ENCODE measurements at places on chromosomes 13 and 19. TPM values are rescaled to one million over a fixed set of nuclear protein-coding genes. Genes with fewer than 3 reads are reported as not detected.

The ZNF576 gene
- total RNA-seq = 12.3 TPM

DNA sequence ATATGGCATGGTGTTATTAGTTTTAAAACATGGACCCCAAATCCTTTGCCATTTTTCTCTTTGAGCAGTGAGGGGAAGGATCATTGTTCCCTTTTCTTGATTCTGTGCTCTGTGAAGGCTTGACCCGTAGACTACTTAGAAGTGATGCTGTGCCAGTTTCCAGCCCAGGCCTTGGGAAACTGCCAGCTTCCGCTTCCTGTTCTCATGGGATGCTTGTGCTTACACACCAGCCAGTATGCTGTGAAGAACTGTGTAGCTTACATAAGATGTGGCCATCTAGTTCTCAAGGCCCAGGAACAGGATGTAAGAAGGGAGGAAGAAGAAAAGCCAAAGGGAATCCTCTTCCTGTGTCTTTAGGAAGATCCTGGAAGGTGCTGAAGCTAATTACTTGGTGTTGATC is 180.9 kb downstream of the PCCA start:
- no peak for DNase-seq

GRCh38 chr19:51549533-51550324 is 18.3 kb upstream of the SIGLEC6 start:
- DNase-seq = no peak

The RSPH6A gene
- 0.38 TPM for total RNA-seq

The ZNF43 gene
- 37.3 TPM for total RNA-seq

DNA sequence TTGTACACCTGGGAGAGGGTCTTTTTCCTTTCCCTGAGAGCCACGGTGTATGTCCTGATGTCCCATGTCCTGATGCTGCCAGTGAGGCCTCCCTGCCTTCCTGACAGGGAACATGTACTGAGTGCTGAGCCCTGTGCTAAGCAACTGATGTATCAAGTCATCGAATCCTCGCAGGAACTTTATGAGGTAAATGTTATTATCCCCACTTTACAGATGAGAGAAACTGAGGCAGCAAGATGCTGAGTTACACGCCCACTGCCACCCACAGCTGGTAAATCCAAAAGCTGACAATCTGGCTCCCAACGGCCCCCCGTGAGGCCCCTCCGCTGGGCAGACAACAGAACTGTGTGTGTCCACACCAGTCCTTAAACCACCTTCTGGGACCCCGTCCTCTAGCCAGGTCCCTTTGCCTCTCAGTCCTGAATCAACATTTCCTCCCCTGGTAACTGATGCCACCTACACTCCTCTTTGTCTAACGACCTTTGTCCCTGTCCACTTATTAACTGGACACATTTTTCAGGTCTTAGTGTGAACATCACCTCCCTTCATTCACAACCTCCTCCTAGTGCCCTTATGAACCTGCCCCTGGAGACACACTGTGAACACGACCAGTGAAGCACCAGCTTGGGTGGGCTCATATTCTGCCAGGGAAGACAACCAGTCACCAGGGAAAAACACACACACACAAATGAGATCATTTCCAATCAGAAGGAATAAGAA is 5.4 kb upstream of the VSIG10L start:
- DNase-seq = no peak

DNA sequence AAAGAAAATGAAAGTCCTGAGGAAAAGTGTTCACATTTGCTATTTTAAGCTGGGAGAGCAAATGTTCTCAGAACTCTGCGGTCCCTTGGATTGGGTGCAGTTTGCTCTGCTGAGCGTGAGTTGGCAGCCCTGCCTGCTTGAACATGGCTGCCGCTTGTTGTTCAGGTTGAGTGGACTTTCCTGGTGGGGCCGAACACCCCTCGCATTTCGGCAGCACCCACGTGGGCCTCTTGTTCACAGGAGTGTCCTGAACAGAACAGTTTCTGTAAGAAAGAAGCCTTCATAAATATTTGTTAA is 10.8 kb upstream of the RNF113B start:
- DNase-seq = no peak

- DNase-seq = no peak
Observed at GRCh38 chr13:76768384-76768783, 117.8 kb downstream of the KCTD12 start.

GRCh38 chr19:3323026-3323425 is 43.4 kb upstream of the NFIC start:
- no peak for DNase-seq

GRCh38 chr13:111304603-111305289 is 15.7 kb upstream of the TEX29 start:
- DNase-seq = no peak
